Cerebellum (tissue), 4 donors: ENCODE measurements at places on chromosomes 7 and 10. TPM values are rescaled to one million over a fixed set of nuclear protein-coding genes. Genes with fewer than 3 reads are reported as not detected.

DNA sequence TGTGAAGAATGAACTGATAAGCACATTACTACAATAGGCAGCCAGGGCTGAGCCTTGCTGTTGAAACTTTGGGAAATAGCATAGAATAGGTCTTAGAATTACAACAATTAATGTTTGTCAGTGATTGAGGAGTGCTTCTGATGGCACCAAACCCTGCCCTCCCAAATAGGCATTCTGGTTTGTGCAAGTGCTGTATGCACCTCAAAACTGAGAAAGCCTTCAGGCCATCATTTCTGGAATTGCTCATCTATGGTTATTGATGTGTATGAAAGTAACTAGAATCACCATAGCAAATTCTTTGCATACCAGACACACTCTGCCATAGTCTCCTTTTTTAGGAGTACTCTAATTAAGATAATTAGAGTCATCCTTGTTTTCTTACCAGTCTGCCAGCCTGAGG lies 585.0 kb upstream of the MBL2 start:
- DNase-seq = no peak

DNA sequence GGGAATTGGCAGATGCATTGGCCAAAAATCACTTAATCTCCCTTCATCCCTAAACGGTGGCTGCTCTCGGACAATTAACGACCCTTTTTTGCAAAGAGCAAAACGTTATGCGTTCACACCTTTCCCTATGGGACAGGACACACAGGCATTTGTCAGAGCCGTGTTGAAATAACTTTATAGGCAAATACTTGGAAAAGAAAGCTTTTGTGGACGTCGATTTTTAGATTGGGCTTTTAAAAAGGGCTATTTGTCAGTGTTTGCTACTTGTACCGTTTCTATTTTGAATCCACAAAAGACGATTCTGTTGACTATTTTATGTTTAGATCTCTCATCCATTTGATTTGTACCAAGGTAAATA lies 245.6 kb downstream of the SLC25A13 start:
- DNase-seq = no peak

- peak; percentile 51 for DNase-seq
These were observed 223.5 kb upstream of the PHYHIPL start for GRCh38 chr10:58952747-58953466.

DNA sequence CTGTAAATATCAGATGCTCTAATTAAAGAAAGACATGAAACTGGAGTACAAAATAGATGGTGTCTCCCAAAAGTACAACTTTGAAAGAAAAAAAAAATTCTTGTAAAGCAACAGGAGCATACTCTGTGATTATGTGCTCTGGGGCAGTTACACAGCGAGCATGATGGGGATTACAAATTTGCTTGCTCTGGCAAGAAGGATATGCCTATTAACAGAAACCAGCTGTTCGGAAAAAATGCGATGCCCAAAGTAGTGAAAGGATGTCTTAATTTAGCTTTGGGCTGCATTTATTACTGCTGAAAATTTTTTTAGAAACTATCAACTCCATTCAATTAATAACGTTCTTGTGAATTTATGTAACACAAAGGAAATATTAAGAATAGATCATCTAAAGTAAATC lies 256.9 kb upstream of the TPK1 start:
- DNase-seq = no peak

DNA sequence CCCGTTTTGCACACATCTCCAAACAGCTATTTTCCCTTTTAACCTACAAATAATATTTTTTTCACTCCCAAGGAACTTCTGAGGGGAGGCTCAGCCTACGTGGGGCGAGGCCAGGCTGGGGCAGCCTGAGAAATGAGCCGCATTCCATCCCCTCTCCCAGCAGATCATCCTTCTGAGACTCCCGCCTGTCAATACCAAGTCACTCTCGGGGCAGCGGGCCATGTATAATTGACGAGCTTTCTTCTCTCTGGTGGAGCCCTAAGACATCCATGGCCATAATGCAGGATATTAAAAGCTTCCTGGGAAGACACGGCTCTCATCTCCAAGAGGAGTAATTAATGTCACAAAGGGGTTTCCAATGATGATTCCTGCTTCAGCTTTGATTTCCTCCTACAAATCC lies 37.8 kb upstream of the CHST15 start:
- DNase-seq = no peak

DNA sequence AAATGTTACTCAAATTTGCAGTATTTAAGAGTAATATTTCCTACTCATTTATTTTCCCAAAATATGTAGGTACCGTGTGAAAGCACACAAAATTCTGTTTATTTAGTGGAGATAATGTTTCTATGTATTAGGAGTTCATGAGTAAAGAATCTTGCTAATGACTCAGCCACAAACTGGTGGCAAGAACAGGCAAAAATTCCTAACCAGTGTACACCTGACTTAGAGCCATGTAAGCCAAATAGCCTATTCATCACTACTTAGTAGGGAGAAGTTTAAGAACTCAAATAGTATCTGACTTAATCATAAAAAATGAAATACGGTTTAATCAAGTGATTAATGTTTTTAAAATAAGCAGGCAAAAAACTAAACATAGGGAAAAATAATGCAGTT lies 169.0 kb downstream of the SRPK2 start:
- no peak for DNase-seq

DNA sequence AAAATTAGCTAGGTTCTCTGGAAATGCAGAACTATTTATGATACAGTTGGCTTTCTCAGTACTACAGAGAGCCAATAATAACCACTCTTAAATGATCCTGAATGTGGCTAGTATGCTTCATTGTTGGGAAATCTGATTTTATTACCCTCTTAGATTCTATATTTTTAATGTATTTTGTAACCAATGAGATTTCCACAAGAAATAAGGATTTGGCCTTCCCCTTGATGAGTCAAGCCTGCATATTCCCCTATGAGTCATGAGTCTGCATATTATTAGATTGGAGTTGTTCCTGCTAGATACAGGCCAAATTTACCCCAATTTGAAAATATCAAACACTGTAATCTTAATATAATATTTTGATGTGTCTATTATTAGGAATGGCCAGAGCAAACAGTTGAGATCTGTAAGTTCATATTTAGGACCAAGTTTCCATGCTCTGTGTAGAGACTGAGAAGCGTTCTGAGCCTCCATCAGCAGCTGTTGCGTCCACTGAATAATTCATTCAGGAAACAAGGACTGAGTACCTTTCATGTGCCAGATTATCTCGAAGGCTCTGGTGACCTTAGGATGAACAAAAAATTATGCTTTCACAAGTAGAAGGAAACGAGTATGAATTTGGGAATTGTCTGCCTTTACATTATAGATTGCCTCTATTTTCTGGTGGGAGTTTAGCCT lies 793.4 kb downstream of the NRG3 start:
- DNase-seq = no peak

- no peak for DNase-seq
These were observed 38.9 kb downstream of the TSPAN14 start for GRCh38 chr10:80492848-80493521.

GRCh38 chr10:58570979-58571378 lies 58.3 kb downstream of the BICC1 start:
- DNase-seq = no peak

- no peak for DNase-seq
These were observed 113.0 kb downstream of the DOCK1 start for GRCh38 chr10:127018298-127018650.

GRCh38 chr10:80700252-80700651 lies 162.6 kb downstream of the SH2D4B start:
- DNase-seq = no peak

- no peak for DNase-seq
These were observed 62.6 kb upstream of the SEMA3C start for GRCh38 chr7:80981405-80981804.

GRCh38 chr10:86981716-86982115 lies 13.4 kb downstream of the ADIRF start:
- DNase-seq = no peak

GRCh38 chr10:91286572-91286971 lies 66.1 kb downstream of the PCGF5 start:
- no peak for DNase-seq

DNA sequence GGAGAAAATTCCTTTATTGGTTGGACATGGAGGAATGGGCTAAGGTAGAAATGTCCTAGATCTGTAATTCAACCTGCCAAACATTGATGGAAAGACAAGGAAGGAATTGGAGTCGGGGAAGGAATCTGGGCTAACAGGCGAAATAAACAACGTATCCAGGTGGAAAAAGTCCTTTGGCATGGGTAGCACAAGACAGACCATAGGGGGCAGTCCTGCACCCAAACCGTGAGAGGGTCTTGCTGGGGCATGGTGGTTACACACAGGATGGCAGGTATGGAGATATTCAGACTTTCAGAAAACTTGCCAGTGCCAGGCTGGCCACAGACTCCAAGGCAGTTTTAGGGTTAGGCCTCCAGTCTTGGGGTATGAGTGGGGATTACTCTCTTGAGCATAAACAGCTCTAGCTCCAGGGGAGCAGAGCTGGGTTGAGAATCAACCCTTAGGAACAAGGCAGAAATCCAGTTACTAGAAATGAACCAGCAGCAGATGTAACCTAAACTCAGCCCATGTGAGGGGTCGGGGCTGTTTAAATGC lies 188.6 kb upstream of the GDF10 start:
- no peak for DNase-seq

- peak; percentile 32 for DNase-seq
These were observed 131.0 kb downstream of the RPS24 start for GRCh38 chr10:78164702-78165101.

- DNase-seq = no peak
These were observed 27.9 kb upstream of the CDK14 start for GRCh38 chr7:90568213-90568612.

- DNase-seq = no peak
These were observed 11.8 kb upstream of the OPN4 start for GRCh38 chr10:86642499-86642898.

GRCh38 chr10:110793128-110793812 lies 78.5 kb upstream of the PDCD4 start:
- no peak for DNase-seq

- no peak for DNase-seq
These were observed 36.9 kb upstream of the GOLGA7B start for GRCh38 chr10:97812696-97813095.

DNA sequence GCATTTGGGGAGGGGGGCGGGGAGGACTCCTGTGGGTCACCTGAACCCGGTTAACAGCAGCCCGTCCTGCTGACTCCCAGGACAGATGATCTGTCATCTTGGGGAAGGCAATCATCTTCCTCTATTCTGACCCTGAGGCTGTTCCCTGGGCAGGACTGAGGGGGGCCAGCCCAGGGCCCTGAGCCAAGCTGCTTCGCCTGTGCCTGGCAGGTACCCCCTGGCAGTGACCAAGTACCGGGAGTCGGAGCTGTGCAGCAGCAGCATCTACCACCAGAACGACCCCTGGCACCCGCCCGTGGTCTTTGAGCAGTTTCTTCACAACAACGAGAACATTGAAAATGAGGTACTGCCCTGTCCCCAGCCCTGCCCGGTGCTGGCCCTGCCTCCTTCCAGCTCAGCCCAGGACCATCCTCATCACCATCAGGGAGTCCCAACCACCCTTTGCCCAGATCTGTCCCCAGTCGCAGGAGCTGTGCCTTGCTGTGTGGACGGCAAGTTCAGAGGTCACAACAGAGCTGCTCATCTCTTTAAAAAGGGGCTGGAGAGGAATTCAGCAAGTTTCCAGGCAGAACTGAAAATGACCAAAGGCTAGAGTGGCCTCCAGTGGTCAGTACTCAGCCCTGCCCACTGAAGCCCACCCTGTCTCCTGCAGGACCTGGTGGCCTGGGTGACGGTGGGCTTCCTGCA lies 8.1 kb downstream of the AOC1 start:
- DNase-seq = no peak

DNA sequence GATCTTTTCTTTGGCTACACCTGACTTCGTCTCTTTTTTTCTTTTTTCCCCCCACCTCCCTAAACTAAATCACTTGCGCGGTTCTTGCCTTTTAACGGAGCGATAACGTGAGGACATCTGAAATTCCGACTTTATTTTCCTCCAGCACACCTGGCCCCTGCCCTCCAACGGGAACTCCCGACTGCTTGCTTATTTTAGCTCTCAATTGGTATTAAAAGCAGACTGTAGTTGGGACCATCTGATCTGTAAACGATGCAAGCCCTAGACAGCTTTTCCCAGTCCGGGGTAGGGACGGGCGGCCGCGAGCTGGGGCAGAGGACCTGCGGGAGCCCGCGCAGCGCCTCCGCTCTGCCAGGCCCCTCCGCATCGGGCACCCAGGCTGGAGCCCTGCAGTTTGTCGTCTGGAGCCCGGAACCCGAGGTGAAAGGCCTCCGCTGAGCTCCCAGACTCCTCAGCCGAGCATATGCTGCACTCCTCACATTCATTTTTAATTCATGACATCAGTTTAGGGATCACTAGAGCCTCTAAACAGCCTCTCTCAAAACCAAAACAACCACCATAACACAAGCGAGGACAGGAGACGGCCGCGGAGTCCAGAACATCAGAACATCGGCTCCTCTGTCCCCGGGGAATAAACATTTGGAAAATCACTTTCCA lies 10.0 kb upstream of the EMX2 start:
- DNase-seq = no peak

GRCh38 chr7:35736725-35737124 lies 41.8 kb upstream of the HERPUD2 start:
- no peak for DNase-seq

GRCh38 chr10:4241724-4242345 lies 456.8 kb upstream of the KLF6 start:
- no peak for DNase-seq

- no peak for DNase-seq
These were observed 10.2 kb downstream of the CPA4 start for GRCh38 chr7:130303127-130303526.

DNA sequence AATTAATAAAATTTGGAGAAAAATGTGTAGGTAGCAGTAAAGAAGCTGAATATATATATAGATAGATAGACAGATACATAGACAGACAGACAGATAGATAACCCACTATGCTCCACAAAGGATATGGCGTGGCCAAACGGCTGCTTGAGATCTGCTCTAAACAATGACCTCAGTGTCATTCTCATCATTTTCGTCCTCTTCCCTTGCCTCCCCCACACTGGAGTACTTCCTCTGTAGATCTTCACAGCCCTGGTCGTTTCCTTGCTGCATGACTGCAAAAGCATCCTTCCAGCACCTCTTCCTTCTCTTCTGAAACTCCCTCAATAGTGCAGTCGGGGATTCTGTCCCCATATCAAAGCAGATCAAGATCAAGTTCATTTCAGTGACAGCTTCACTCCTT lies 35.6 kb upstream of the ATP6V0A4 start:
- DNase-seq = no peak

DNA sequence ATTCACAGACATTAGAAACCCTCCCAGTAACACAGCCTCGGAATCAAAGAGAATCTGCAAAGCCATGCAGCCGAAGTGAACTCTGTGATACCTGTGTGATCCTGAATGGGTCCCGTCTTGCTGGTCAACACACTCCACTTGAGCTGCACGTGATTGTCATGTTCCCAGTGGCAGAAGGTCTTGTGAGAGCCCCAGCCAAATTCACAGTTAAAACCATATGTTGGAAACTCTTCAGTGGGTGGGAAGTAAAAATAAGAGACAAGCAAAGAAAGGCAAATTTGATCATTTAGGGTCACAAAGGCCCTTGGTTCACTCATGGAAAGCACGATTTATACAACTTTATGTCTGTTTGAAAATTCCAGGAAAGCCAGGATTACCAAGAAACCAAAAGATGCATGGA lies 142.3 kb downstream of the NRP1 start:
- no peak for DNase-seq

- DNase-seq = no peak
These were observed 17.0 kb downstream of the SRI start for GRCh38 chr7:88202799-88203198.

The CLDN4 gene
- total RNA-seq = 2.7 TPM

The SFTPA1 gene
- total RNA-seq = 4.4 TPM

The NPFFR1 gene
- total RNA-seq = 0.54 TPM

The FAM25G gene
- total RNA-seq = not detected

The CFTR gene
- total RNA-seq = 5.3 TPM

The CRYGN gene
- total RNA-seq = not detected

The KIF11 gene
- total RNA-seq = 16.2 TPM

The FFAR4 gene
- total RNA-seq = 0.18 TPM

The DLG5 gene
- total RNA-seq = 51.5 TPM

The HIF1AN gene
- 22.0 TPM for total RNA-seq
